Dermis blood vessel endothelial cell (primary cell): ENCODE measurements at places on chromosomes 1 and 21.

DNA sequence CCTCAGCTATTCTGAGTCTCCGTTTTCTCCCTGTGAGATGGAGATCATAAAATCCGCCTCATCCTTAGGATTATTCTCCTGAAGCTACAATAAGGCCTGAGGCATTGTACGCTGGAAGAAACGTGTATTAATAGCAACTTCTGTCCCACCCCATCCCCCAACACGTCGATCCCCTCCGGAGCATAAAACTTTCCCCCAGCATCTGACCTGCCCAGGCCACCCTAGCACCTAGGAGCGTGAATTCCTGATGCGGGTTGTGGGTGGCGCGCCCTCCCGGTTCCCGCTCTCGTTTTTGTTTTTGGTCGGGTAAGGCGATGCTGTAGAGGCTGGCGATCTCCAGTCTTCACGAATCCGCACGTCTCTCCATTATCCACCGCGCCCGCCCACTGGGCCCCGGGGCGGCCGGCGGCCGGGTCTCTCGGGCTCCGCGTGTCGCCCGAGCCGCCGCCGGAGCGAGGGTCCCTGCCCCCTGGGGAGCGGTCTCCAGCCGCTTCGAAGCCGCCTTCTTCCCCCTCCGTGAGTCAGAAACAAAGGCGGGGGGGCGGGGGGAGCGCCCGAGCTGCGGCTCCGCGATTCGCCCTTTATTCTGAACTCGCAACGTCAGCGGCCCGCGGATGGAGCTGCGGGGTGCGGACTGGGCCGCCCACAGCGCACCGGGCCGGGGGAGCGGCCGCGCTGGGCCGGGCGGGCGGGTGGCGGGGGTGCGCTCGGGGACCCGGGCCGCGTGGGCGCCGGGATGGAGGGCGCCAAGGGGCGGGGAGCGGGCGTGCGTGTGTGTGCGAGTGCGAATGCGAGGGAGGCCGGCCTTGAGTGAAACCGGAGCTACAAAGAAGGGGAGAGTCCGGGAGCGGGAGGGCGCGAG, at the start of gene PLEKHO1:
Gene PLEKHO1 (plus strand): TSS at position 646 of the 862 bp plus-strand sequence. CDS start 342 bp downstream, outside the sequence.
- DNase-seq: peak; percentile 91

DNA sequence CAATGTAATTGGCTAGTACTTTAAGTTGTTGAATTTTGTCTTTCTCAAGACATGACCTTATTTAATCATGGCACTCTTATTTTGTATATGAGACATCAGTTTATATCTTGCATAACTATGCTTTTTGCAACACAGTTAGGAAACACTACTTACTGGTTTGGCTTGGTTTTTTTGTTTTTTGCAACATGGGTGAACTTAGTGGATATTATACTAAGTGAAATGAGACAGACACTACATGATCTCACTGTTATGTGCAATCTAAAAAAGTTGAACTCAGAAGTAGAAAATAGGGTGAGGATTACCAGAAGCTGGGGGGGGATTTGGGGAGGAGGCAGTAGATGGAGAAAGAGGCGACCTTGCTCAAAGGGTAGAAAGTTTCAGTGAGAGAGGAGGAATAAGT, 132.1 kb downstream of the PLA2G4A start:
- DNase-seq: no peak

- no peak for DNase-seq
Measured at GRCh38 chr1:246527402-246528088, 20.5 kb upstream of the SMYD3 start.

- no peak for DNase-seq
Measured at GRCh38 chr1:89512996-89513720, 11.5 kb upstream of the LRRC8B start.

DNA sequence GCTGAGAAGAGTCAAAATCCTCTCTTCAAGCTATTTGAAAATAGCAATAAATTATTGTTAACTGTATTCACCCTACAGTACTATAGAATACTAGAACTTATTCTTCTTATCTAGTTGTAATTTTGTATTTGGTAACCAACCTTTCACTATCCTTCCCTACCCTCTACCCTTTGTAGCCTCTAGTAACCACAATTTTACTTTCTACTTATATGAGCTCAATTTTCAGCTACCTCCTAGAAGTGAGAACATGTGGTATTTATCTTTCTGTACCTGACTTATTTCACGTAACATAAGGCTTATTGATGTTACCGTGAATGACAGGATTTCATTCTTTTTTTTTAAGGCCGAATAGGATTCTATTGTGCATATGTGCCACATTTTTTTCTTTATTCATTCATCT, 30.0 kb downstream of the ZC3H11B start:
- no peak for DNase-seq

DNA sequence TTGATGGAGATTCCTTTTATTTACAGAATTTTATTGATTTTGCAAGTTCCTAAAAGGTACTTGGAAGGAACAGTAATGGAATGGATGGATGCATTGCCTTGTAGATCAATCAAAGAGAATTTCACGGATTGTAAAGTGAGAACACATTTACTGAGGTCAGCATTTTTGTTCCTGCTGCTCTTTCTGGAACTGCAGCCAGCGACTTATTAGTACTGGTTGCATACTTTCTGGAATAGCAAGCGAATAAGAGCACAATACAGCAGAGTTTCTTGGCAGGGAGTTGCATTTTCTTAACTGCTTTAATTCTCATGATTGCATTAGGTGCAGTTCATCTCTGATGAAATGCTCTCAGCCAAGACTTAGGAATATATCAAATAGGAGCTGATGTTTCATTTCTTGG, 106.1 kb upstream of the CHODL start:
- no peak for DNase-seq

DNA sequence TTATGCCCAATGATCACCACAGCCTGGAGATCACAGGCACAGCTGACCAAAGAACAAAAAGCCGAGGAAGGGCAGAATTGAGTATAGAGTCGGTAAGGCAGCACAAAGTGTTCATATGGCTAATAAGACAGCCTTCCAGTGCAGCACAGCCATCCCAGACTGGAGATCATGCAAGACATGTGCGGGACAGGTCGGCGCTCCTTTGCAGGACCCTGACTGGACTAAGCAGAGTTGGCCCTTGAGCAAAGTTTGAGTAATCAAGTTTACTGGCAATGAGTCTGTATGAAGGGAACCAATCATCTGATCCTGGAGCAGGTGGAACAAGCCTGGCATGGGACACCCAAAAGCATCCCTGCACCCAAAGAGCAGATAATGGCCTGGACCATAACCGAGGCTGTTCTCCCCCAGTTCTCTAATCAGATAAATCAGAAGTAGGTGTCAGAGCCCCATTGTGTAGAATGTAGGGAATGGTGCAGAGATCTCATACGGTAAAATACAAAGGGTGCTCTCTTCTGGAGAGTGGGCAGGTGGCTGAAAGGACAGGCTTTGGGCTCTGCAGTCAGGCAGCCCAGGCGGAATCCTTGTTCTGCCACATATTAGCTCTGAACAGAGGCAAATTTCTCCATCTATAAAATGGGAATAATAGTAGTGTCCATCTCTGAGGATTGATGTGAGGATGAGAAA, 10.7 kb upstream of the DNASE2B start:
- DNase-seq: peak; percentile 46

GRCh38 chr1:7385471-7386225, 385.4 kb upstream of the VAMP3 start:
- no peak for DNase-seq

- DNase-seq: no peak
Measured at GRCh38 chr1:53619367-53620060, 119.5 kb downstream of the GLIS1 start.

DNA sequence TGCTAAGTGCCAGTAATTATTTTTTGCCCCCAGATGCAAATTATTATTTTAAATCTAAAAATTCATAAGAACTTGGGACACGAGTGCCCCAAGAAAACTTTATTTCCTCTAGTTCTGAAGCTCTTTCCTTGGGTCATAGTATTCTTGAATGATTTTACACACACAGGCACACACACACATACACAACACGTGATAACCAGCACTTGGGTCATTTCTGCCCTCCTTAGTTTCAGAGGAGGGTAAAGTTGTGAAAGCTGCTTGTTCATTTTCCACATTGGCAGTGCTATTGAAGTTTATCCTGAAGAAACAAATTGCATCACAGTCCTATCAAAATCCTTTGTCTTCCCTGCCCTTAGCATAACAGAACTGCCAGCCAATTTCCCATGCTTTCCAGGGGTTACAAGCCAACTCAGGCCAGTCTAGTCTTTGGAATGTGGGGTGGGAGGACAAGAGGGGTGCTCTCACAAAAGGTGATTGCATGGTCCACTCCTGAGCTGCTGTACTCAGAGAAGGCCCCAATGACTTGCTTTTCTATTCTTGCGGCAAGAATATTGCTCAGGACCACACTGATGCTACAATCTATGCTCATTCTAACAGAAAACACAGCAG, 98.5 kb upstream of the POGK start:
- no peak for DNase-seq

GRCh38 chr1:244436336-244437085, 15.2 kb downstream of the ADSS2 start:
- DNase-seq: peak; percentile 59

DNA sequence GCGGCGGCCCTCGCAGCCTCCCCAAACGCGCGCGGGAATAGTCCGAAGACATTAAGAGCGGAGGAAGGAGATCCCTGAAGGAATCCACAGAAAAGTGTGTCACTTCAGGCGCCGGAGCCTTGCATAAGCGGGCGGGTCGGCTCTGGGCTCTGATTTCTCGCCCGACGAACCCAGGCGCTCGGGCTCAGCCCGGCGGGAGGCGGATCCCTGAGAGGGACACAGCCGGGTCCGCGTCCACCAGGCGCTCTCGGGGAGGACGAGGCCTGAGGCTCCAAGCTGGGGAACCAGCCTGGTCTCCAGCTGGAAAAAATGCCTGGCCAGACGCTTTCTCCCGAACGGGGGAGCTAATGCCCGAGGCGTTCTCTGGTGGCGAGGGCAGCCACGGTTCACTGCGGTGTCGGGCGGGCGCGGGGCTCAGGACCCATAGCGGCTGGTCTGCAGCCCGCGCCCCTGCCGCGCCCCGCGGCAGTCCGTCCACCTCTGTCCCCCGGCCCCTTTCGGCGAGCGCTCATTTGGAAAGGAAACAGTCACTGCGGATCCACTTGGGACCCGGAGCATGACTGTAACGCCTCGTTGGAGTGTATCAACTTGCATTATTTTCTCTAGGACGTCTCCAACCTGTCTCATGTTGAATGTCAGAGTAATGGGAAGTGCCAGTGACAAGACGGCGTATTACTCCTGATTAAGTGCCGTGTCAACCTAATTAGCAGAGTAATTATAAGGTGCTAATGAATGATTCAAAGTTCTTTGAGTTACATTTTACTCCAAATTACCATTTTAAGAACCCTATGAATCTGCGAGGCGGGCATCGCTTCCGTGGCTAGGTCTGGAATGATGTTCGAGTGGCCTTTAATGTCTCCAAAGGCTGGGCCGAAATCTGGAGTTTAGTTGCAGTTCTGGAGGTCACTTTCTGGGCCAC, 1.6 kb upstream of the BARHL2 start:
- DNase-seq: peak; percentile 32

- DNase-seq: peak; percentile 37
Measured at GRCh38 chr1:24415910-24416665, 486 bp downstream of the NIPAL3 start.

GRCh38 chr1:66933887-66934700, 9.3 kb downstream of the MIER1 start:
- peak; percentile 8 for DNase-seq

GRCh38 chr1:227445092-227445674, 118.2 kb upstream of the ZNF678 start:
- DNase-seq: no peak

DNA sequence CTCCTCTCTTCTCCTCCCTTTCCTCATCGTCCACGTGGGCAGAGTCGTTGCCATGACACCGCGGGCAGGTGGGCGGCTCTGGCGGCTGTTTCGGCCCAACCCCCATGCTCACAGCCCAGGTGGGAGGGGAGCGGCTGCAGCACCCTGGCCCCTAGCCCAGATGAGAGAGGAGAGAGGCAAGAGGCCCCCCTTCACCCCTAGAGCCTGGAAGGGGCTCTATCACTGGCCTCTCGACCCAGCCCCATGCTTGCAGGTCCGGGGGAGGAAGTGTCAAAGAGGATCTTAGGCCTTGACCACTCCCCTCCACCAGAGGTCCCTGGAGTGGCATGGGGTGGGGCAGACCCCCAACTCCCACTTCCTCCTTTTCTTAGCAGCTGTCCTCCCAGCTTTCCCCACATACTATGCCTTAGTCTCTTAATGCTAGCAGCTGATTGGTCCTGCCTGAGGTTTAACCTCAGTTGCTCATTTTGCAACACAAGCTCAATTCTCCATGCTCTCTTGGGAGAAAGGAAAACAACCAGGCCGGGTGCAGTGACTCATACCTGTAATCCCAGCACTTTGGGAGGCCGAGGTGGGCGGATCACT, 10.4 kb downstream of the DLGAP3 start:
- DNase-seq: no peak

DNA sequence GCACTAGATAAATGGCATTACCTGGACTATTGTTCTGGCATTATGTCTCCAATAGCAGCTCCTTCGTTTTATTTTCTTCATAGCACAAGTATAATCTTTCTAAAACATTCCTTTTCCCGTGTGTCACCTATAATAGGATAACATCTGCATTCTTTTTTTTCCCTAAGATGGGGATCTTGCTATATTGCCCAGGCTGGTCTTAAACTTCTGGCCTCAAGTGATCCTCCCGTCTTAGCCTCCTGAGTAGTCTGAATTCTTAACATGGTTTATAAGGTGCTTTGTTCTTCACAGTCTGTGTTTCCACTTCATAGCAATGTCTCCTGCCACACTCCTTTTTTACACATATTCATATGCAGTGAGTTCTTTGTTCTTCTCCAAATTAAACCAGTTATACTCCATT, 8.6 kb upstream of the MOV10 start:
- no peak for DNase-seq

GRCh38 chr1:14117700-14118099, 417.7 kb downstream of the PRDM2 start:
- DNase-seq: no peak

DNA sequence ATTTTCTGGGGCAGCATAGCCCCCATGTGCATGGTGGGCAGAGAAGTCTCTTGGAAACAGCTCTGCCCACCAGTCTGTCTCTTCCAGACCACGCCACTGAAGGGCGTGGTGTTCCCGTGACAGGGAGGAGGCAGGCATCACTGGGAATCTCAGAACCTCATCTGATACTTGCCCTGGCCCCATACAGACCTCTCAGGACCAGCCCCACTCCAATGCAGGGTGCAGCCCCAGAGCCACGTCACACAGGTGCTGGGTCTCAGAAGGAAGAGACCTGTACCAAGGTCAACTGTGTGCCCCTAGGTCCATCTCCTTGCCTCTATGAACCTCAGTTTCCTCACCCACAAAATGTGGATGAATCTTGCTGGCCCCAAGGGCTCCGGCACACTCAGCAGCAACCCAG, 7.3 kb downstream of the RAP1GAP start:
- no peak for DNase-seq

DNA sequence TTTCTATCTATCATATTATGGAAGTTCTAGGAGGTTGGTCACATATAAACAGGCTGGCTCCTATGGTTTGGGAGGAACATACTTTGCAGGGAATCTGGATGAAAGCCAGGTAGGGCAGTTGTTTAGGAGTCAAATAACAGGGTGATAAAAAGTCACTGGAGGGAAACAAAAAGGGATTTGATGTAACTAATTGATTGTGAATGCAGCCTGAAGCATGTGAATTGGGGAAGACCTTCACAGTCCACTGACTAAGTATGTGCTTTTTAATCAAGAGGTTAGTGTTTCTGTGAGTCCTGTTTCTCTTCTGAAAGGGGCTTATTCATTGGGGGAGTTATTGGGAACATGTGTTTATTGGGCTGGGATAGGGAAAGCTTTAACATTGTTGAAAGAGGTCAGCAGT, 41.3 kb downstream of the HMCN1 start:
- no peak for DNase-seq

- no peak for DNase-seq
Measured at GRCh38 chr1:18734461-18735223, 104.0 kb downstream of the PAX7 start.
